ENCODE measurements at places on chromosomes 4 and X. TPM values are rescaled to one million over a fixed set of nuclear protein-coding genes. Genes with fewer than 3 reads are reported as not detected.

Gene CEP135
- 6.3 TPM for total RNA-seq

Gene SYTL4
- 12.3 TPM for total RNA-seq

Gene NWD2
- total RNA-seq: 29.0 TPM

Gene SCD5
- total RNA-seq: 4.7 TPM

Gene DRD5
- not detected for total RNA-seq

Gene RASGEF1B
- 32.5 TPM for total RNA-seq

Gene GIMD1
- total RNA-seq: not detected

Gene BGN
- 72.1 TPM for total RNA-seq

Gene SMARCAD1
- total RNA-seq: 16.4 TPM

Gene AMOT
- total RNA-seq: 3.8 TPM

Gene MAGEE1
- 1.2 TPM for total RNA-seq

Gene SSX4B
- not detected for total RNA-seq

Gene VSIG4
- total RNA-seq: 448 TPM

Gene HERC6
- total RNA-seq: 7.7 TPM

Gene NDST3
- total RNA-seq: not detected

Gene USP9X
- 97.2 TPM for total RNA-seq

Gene HADH
- 111 TPM for total RNA-seq

Gene SLC2A9
- 5.5 TPM for total RNA-seq

Gene CLNK
- total RNA-seq: not detected

Gene ADGRG4
- total RNA-seq: 0.67 TPM

Gene DCLK2
- 4.3 TPM for total RNA-seq

Gene TRAM1L1
- total RNA-seq: 0.64 TPM

Gene HGFAC
- not detected for total RNA-seq

Gene IQCM
- total RNA-seq: not detected

Gene DOCK11
- total RNA-seq: 117 TPM

Gene FHDC1
- 1.2 TPM for total RNA-seq

Gene NSG1
- 0.16 TPM for total RNA-seq

Gene SYP
- 1.00 TPM for total RNA-seq

Gene TCEAL9
- total RNA-seq: 48.1 TPM

Gene PNMA5
- total RNA-seq: not detected

Gene PABPC5
- 1.1 TPM for total RNA-seq

Gene PABPC1L2B
- not detected for total RNA-seq

Gene TMPRSS11A
- not detected for total RNA-seq

Gene EDA
- 3.1 TPM for total RNA-seq

Gene GC
- not detected for total RNA-seq

Gene XK
- total RNA-seq: 0.13 TPM

Gene NAAA
- total RNA-seq: 16.4 TPM

Gene GAGE13
- total RNA-seq: not detected

Gene STAP1
- not detected for total RNA-seq

Gene SMIM14
- 43.1 TPM for total RNA-seq

Gene CLIC2
- 20.8 TPM for total RNA-seq

Gene GABRE
- 167 TPM for total RNA-seq

Gene MAOB
- 113 TPM for total RNA-seq

Gene SPATA4
- total RNA-seq: not detected

Gene ADGRL3
- 5.9 TPM for total RNA-seq

Gene SORBS2
- 17.5 TPM for total RNA-seq

Gene FATE1
- not detected for total RNA-seq

Gene MAGEB18
- total RNA-seq: not detected

Gene AKAP4
- total RNA-seq: not detected

Gene TLR3
- total RNA-seq: 10.9 TPM

Gene RNF150
- total RNA-seq: 17.4 TPM

Gene SMAD1
- 14.7 TPM for total RNA-seq

Gene LRAT
- total RNA-seq: 0.39 TPM

Gene NAT8L
- total RNA-seq: 67.3 TPM

Gene TMPRSS11D
- total RNA-seq: not detected

Gene ASIC5
- total RNA-seq: not detected

Gene CENPI
- 1.4 TPM for total RNA-seq

Gene UGT2B7
- not detected for total RNA-seq
